ENCODE measurements at places on chromosomes 5 and 9.

DNA sequence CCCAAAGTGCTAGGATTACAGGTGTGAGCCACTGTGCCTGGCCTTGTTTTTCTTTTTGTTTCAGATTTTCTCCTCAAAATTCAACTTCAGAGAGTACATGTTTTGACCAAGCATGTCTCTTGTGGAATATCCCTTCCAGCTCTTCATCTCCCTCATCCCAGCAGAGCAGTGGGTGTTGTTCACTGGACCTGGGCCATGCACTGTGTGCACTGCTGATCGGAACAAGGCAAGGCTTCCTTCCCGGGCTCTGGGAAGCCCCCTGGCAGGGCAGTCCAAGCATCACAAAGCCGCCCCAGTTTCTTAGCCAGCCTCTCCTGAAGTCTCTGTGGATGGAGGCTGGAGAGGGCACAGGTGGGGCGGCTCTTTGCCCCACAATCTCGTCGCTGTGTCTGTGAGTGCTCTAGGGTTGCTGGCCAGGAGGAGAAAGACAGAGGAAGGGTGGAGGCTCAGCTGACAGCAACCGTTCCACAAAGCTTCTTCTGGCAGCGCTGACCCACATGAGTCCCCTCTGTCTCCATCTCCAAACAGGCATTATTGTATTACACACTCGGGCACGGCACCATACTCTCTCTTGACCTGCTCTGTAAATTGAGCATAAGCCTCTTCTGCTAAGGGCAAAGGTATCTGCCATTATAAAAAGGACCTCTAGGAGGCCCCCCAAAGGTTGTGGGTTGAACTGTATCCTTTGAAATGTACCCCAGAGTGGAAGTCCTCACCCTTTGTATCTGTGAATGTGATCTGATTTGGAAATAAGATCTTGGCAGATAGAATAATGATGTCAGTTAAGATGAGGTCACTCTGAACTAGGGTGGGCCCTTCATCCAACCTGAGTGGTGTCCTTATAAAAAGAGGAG lies 89.6 kb downstream of the TARS1 start:
- DNase-seq = no peak

DNA sequence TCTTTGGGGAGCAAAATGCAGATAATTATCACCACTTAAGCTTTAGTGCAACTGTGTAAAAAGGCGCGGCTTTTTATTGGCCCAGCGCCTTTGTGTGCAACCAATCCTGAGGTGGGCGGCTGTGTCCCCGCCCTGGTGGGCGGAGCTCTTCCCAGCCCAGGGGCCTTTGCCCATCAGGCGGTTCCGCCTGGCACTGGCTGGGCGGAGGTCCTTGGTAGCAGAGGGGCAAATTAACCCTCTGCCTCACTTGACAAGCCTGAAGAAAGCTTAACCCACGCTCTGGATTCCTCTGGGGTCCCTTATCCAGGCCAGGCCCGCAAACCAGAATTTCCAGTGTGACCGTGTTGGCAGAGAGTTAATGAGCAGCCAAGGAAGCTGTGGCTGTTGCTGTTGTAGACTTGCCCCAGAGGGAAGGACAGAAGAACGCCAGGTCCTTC lies 12.8 kb upstream of the NIPAL4 start:
- no peak for DNase-seq

DNA sequence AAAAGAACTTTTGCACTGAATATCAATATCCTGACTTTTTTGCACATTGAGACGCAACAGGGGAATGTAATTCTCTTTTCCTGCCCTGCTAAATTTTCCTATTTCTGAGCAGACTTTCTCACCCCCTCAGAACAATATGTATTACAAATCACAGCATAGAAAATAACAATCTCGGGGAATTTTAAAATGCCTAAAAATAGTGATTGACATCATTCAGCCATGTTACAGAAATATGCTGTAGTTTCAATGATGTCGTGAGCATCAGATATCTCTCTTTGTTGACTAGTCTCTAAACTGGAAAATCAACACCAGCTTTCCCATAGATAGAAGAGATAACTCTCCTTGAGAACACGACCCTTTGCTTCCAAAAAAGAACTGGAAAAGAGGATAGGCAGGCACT lies 166.7 kb downstream of the ZDHHC21 start:
- DNase-seq = no peak

DNA sequence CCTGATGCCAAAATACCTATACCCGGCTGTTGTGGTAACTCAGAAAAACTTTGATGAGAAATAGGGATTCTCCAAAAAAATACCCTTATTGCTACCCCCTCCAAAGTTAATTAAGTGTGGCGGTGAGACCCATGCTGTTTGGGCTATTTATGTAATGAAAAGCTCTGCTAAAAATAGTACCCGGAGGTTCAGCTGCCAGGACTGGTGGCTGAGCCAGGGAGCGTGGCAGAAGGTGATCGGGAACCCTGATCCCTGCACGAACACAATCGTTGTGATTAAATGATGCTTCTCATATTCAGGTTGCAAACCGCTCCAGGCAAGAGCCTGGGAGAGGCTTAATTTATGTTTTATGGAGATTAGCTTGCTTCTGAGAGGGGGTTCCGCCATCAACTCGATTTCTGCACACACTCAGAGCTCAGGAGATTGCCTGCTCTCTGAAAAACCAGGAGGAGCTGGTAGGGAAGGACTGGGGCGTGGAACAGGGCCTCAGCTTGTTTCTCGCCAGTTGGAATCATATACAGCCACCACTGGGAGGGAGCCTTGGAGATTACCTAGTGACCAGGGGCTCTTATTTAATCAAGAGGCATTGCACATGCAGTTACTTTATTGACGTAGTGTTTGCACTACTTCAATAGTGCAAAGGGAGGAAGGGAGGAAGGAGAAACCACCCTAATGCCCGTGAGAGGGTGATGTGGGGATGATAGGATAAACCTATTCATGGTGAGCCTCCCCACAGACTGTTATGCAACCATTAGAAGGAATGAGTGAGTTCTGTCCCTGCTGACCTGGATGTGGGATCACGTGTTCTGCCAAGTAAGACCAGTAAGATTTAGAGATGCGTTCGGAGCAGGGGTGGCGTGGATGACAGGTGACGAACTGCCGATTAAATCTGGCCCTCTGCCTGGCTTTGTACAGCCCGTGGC lies 23.4 kb downstream of the HRH2 start:
- DNase-seq = no peak

GRCh38 chr5:30894811-30895210 lies 298.7 kb upstream of the CDH6 start:
- DNase-seq = no peak

GRCh38 chr9:91210318-91210717 lies 151.4 kb downstream of the AUH start:
- DNase-seq = no peak

- DNase-seq = no peak
Observed at GRCh38 chr5:122463221-122463620, 151.2 kb downstream of the SNCAIP start.

- DNase-seq = no peak
Observed at GRCh38 chr5:60092671-60093422, 199.3 kb upstream of the PDE4D start.

DNA sequence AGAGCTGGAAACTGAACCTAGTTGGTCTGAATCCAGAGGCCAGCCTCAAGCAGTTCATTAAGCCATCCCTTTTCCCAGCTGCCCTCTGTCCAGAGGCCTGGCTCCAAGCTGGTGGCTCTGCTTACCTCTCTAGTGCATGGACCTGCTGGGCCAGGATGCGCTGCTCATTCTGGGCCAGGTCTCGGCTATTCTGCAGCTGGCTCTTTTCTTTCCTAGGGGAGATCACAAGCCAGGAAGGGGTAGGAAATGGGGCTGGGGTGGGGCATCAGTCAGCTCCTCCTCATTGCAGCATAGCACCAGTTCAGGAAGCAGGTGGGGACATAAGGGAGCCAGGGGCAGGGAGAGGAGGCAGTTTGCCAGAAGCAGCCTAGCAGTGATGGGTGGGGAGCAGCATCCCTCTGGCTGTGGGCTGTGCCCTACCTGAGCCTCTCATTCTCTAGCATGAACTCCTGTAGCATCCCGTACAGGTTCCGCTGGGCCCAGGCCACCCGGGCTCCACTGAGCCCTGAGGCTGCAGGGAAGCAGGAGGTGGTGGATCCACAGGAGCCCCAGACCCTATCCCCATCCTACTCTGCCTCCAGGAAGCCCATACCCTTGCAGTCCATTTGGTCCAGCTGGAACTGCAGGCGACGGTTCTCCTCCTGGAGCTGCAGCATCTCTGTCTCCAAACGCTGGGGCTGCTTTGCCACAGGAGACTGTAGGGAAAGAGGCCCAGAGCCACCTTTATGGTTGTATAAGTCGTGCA lies 5.2 kb downstream of the KIF12 start:
- no peak for DNase-seq

DNA sequence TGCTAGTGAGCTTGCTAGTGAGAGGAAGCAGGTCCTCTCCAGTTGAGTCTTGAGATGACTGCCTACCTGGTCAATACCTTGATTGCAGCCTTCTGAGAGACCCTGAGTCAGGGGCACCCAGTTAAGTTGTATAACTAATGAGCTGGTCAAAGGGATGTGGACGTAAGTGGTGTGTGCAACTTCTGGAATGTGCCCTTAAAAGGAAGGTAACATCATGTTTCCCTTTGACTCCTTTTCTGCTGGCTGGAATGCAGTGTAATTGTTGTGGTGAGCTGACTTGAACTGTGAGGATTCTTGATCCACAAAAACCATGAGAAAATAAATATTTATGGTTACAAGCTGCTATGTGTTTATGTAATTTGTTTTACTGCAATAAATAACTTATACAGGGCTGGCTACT lies 2.4 kb upstream of the SNX2 start:
- no peak for DNase-seq

- DNase-seq = no peak
Observed at GRCh38 chr9:110835404-110835803, 166.8 kb downstream of the MUSK start.

DNA sequence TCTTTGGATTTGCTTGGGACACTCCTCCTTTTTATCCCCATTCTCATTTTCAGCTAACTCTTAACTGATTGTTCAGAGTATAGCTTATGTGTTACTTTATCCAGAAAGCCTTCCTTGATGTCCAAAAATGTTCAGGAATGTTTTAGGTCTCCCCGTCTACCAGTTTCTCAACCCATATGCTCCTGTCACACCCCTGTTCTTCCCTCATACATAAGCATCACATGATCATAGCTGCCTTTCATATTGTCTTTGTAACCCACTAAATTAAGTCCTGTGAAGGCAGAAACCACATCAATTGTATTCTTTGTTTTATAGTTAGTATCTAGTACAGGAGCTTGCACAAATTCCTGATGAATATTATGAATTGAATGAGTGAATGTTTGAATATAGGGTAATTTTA lies 321.9 kb upstream of the ACTBL2 start:
- no peak for DNase-seq

GRCh38 chr5:119353213-119353612 lies 2.6 kb upstream of the TNFAIP8 start:
- no peak for DNase-seq

DNA sequence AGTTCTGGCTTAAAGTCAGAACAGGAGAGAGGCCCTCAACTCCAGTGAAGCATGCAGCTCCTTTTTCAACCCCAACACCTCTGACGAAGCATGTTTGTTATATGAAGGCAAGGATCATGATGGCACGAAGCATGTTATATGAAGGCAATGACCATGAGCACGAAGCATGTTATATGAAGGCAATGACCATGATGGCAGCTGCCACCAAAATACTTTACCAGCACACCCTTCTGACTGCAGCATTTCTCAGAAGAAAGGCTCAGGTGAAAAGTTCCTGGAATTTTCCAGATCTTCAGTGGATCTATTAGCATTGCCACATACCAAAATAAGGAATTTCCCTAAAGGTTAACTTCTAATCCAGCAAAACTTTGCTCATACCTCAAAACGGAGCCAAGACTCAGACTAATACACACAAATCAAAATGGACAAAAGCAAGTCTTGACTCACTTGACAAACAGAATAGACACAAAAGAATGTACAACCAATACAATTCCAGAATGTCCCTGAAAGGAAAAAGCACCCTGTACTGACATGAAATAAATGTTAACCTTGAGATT lies 217.4 kb downstream of the FANCC start:
- DNase-seq = no peak

DNA sequence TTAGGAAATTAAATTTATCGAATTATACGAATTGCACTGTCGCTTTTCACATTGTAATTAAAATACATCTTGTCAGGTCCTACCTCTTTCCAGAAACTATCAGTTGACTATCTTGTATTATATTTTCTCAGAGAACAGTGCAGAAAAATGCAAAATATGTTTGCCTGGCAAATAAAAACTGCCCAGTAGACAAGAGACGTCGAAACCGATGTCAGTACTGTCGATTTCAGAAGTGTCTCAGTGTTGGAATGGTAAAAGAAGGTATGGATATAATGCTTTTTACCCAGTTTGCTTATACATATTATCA lies 10.8 kb downstream of the NR4A3 start:
- no peak for DNase-seq

- DNase-seq = no peak
Observed at GRCh38 chr5:35898952-35899660, 39.3 kb downstream of the CAPSL start.

DNA sequence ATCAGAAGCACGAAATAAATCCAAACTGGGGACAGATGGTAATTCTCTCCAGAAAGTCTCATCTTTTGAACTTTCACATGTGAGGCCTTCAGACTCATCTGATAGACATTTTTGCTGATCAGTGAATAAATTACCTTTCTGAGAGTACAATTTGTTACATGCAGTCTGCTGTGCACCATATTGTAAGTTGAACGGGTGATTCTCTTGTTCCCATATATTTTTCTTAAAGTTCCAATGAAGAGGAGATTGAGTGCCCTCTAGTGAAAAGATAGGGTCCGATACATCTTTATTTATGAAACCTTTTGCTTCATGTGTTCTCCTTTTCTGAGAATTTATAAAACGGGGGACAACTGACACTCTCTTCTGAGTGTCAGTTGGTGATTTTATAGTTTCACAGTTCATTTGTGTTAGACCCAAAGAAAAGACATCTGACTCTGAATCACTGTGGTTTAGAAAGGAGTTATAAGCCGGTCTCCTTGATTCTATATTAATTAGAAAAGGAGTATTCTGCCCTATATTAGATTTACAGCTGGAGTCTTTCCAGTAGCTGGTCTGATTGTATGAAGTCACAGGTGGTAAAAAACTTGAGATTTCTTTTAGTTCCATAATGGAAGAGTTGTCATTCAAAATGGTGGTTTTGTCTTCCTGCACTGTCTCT lies 30.4 kb downstream of the GNG10 start:
- DNase-seq = no peak

DNA sequence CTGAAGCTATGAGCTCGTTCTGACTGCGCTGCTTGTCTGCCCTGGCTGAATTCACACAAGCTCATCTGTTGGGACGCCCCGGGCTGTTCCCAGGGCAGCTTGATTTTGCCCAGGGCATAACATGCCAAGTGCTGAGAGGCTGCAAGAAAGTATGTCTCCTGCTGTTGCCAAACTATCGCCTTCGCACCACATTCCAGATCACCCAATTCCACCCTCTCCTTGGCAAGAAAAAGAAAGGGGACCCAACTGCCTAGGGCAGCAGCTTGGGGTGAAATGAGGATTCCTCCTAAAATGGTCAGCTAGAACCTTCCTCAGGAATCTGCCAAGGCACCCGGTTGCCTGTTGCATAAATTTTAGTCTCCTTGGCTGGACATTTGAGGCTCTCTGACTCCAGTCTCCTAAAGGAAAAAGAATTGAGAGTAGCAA lies 21.2 kb downstream of the COL15A1 start:
- DNase-seq = no peak

GRCh38 chr5:37696190-37697021 lies 143.4 kb downstream of the GDNF start:
- DNase-seq = no peak

- DNase-seq = no peak
Observed at GRCh38 chr5:171596391-171596878, 177.0 kb downstream of the FGF18 start.

- no peak for DNase-seq
Observed at GRCh38 chr9:120482424-120483186, 97.4 kb downstream of the CDK5RAP2 start.

Data from activated CD4-positive, alpha-beta T cell treated with anti-CD3 and anti-CD28 coated beads, Interleukin-2, amount 50 U/mL, for 48 hours (primary cell).